Omental fat pad (tissue), 4 donors: ENCODE measurements at places on chromosomes 5 and 9.

GRCh38 chr5:173583346-173583745 lies 33.1 kb downstream of the BOD1 start:
- no peak for DNase-seq

DNA sequence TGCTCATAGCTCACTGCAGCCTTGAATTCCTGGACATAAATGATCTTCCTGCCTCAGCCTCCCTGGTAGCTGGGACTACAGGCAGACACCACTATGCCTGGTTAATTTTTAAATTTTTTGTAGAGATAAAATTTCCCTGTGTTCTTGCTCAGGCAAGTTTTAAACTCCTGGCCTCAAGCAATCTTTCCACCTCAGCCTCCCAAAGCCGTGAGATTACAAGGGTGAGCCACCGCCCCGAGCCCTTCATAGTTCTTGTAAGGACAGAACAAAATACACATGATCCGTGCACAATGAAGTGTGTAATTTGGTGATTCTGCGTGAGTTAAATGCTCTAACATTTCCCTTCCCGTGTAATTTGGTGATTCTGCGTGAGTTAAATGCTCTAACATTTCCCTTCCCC lies 27.7 kb upstream of the MYO10 start:
- DNase-seq, result no peak

- no peak for DNase-seq
Measured at GRCh38 chr5:122492675-122493074, 180.6 kb downstream of the SNCAIP start.

- no peak for DNase-seq
Measured at GRCh38 chr5:139669662-139670368, 21.7 kb downstream of the CXXC5 start.

DNA sequence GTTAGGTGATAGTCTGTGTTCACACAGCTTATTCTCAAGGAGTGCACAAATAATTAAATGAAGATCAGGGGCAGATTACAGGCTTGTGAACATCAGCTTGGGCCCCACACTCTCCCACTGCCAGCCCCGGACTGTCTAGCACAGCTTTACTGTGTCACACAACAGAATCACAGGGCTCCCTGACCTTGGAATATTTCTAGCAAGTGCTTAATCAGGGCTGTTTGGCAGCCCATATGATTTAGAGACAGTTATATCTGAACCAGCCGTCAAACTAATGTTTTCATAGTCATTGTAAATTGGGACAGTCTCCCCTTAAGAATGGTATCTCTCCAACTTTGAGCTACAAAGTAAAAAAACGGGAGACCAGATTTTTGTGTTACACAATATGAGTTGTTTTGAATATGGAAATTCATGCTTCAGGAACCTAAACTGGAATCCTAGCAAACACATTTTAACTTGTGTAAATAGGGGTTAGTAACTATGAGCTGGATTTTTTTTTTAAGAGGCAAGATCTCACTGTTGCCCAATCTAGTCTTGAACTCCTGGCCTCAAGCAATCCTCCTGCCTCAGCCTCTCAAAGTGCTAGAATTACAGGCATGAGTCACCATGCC lies 517.6 kb downstream of the BNC2 start:
- no peak for DNase-seq

DNA sequence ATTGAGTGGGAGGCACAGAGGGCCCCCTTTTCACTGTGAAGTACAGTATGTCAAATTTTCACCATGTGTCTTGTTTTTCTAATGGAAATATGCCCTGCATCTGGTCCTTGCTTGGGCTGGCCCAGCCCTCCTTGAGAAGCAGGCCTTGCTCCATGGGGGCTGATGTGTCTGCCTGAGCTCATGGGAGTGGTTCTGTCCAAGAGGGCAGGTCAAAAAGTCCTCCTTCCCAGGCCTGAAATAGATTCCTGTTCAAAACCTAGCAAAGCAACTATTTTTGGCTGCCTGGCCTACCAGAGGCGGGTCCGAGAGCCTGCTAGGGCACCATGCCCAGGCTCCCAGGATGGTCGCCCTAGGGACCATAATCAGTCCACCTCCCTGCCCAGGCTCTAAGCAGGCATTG lies 40.5 kb upstream of the NEURL1B start:
- DNase-seq, result no peak

DNA sequence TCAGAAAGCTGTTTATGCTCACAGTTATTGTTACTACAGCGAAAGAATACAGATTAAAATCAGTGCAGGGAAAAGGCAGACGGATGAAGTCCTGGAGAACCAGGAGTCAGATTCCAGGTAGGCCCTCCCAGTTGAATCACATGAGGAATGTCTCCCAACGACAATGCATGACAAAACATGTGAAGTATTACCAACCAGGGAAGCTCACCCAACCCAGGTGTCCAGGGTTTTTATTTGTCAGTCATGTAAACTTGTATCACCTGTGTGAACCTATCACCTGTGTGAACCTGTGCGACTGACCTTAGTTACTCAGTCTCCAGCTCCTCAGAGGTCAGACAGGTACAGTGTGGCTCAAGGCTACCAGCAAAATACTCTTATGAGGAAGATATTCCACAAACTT lies 63.9 kb downstream of the KIAA1958 start:
- no peak for DNase-seq

DNA sequence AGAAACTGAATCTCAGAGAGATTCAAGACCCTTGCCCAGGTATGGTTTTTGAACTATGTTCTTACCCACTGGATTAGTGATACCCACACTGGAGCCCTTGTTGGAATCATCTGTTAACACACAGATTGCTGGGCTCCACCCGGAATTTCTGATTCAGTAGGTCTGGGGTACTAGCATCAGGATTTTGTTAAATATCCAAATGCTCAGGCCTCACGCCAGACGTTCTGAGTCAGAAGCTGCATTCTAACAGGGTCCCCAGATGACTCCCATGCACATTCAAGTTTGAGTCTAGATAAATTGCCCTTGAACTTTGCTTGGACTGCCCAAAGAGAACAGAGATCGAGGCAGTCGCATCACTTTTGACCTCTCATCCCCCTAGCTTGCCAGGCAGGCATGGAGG lies 182.0 kb upstream of the WWC1 start:
- no peak for DNase-seq

GRCh38 chr9:136474974-136475865 lies 7.6 kb downstream of the SEC16A start:
- no peak for DNase-seq
